ENCODE measurements at places on chromosomes 13 and 19.

DNA sequence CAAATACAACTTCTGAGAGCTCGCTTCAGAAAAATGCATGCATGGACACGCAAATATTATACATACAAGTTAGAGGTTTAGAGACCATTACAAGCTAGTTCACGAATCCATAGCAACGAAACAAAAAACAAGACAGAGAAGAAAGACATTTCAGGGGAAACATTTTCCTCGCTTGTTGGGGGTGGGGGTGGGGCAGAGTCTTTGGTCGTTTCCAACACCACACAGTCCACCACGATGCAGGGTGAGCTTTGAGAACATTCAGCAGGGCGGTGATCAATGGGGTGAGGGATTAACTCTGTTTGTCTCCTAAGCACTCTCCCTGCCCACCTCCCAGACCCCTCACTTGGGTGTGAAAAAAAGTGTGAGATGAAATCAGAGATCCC, 651 bp downstream of the OXGR1 start:
- DNase-seq = peak; percentile 5

GRCh38 chr13:24307211-24308067, 1.9 kb upstream of the C1QTNF9 start:
- no peak for DNase-seq

GRCh38 chr13:42102961-42103865, 54.8 kb downstream of the DGKH start:
- no peak for DNase-seq

DNA sequence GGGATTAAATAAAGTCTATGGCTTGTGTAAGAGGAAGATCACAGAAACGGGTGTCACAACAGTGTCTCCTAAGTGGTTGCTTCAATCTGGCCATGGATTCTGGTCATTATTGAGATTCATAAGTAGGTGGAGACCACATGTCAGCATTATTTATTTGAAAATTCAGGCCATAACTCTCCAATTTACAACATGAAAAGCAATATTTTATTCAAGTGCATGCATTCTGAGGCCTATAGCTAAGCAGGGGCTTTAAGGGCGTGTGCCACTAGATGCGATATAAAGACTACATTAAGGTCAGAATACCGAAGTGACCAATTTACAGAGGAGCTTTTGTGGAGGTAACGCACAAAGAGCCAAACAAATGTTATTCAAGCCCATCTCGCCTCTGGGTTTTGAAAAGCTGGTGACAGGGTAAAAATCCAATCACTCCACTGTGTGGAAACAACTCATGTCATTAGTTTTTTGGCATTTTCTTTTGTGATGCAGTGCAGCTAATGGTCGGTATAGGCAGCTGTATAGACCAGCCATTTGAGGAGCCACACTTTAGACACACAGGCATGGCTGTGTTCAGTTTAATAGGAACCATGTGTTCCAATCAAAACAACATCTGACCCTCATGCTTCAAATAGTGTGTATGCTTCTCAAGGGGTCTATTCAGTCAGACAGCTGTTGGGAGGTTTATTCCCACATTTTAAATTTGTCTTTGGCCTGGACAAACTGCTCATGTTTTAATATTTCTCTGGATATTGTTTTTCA, 123.7 kb downstream of the KL start:
- no peak for DNase-seq

DNA sequence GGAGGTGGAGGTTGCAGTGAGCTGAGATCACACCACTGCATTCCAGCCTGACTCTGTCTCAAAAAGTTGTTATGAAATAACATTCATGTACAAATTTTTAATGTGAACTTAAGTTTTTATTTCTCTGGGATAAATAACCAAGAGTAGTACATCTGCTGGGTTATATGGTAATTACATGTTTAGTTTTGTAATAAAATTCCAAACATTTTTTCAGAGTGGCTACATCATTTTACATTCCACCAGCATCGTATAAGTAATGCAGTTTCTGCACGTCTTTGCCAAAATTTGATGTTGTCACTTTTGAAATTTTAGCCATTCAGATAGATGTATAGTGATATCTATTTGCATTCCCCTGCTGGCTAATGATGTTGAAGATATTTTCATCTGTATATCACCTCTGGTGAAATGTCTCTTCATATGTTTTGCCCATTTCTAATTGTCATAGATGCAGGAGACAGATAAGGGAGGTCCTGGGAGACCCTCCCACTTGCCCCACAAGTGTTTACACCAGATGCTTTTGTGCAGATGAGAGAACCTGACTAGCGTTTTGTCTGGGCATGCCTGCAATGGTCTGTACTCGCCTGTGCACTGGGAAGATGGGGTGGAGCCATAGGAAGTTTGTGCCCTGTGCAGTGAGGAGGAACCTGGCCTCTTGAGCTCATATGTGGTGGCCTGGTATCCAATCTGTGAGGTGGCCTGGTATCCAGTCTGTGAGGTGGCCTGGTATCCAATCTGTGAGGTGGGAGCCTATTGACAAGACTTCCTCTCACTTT, 12.7 kb upstream of the KBTBD6 start:
- DNase-seq = no peak

- no peak for DNase-seq
Observed at GRCh38 chr19:48444936-48445200, 915 bp upstream of the GRWD1 start.

GRCh38 chr13:112618501-112618900, 30.5 kb upstream of the TUBGCP3 start:
- DNase-seq = no peak

- DNase-seq = peak; percentile 15
Observed at GRCh38 chr13:51585696-51586095, 1.4 kb downstream of the WDFY2 start.

- DNase-seq = no peak
Observed at GRCh38 chr13:100508996-100509395, 79.6 kb downstream of the GGACT start.

DNA sequence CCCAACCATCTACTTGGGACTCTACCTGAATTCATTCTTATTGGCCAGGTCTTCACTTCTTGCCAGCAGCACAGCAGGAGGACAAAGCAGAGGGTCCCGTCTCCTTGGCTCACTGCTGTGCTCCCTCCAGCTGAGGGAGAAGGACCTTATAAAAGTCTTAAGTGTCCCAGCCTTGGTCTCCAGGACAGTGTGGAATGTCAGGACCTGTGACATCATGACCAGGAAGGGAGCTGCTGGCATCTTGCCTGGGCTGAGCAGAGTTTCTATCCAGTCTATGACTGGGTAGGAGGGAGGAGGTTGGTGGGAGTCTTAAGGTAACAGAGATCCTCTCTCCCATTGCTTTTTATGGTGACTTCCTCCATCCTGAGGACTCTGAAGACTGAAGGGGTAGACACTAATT, 56.6 kb upstream of the ANKRD10 start:
- DNase-seq = no peak

DNA sequence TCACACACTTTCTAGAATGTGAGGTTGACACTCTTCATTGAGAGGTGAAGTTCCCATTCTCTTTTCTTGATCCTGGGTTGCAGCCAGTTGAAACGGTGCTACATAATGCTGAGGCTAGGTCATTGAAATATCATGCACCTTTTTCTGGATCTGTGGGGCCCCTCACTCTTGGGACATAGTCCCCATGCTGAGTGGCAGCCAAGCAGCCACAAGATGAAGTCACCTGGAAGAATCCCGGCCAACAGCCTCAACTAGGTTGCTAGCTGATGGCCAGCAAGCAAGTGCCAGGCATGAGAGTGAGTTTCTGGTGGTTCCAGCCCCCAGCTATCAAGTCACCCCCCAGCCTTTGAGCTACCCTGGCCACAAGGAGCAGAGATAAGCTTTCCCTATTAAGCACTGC, 148.5 kb upstream of the TSHZ3 start:
- no peak for DNase-seq

DNA sequence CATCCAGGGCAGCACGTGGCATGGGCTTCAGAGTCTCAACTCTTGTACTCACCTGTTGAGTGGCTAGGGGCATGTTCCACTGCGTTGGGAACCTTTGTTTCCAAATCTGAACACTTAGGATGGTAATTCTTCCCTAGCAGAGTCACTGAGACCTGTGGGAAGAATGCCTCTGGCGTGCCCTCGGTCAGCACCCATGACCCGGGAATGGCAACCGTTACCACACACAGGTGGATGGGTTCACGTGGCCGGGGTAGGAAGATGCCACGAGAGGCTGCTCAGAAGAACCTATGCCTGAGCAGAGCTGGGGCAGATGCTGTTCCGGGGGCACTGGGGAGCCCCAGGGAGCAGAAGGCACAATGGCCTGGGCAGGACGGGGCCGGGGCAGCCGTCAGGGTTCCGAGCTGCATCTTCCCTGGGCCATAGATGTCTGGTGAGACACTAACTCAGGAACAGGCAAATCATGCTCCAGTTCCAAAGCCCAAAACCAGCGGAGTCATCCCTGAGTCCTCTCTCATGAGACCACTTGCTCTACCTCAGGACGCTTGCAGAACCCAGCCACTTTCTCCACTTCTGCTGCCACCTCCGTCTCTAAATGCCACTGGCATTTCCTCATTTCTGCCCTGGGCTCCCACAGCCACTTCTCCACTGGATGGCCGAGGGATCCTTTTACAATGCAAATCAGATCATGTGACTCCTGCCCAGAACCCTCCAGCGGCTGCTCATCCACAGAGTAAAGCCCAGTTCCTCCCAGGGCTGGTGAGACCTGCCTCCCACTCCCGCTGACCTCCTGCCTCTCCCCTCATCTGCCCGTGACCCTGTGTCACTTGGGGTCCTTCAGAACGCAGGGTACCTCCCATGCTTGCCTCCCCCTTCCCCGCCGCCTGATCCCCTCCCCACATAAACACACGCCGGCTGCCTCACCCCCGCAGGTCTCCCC, 36.7 kb downstream of the FAM124A start:
- no peak for DNase-seq

DNA sequence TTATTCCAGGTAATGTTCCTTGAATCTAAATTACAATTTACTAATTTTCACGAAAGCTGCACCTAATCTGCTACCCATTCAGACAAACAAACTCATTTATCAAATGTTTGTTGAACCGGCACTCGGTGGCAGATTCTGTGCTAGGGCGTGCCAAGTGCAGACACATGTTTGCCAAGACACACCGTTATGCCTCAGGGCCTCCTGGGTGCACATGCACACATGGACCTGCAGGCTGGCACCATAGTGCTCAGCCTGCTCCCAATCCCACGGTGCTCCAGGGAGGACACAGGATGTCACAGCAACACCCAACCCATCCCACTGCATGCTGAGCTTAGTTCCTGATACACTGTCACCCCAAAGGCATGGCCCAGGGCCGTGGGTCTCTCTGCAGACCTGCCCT, 7.7 kb downstream of the SCGB2B2 start:
- no peak for DNase-seq

DNA sequence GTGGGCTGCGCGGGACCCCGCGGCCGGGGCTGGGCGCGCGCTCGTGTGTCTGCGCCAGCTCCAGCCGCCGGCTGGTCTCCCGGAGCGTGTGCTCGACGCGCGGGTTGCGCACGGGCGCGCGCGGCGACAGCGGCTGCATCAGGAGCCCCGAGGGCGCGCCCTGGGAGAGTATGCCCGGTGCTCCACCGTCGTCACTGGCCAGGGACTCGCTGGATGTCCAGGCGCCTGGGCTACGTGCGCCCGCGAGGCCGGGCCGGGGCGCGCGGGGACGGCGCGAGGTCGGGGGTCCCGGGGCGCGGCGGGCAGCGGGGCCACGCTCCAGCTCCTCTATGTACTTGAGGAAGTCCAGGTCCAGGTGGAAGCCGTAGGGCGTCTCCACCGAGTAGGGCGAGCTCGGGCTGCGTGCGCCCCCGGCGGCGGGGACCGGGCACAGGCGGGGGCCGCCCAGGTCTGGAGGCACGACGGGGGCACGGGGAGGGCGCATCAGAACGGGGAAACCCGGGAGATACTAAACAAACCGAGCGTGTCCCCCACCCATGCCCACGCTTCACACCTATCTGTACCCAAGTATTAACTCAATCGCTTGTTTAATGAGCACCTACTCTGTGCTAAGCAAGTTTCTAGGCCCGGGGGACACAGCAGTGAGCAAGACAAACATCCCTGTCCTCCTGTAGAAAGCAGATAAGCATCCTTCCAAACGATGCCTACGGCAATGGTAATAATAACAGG, 7.6 kb downstream of the KANK3 start:
- no peak for DNase-seq

DNA sequence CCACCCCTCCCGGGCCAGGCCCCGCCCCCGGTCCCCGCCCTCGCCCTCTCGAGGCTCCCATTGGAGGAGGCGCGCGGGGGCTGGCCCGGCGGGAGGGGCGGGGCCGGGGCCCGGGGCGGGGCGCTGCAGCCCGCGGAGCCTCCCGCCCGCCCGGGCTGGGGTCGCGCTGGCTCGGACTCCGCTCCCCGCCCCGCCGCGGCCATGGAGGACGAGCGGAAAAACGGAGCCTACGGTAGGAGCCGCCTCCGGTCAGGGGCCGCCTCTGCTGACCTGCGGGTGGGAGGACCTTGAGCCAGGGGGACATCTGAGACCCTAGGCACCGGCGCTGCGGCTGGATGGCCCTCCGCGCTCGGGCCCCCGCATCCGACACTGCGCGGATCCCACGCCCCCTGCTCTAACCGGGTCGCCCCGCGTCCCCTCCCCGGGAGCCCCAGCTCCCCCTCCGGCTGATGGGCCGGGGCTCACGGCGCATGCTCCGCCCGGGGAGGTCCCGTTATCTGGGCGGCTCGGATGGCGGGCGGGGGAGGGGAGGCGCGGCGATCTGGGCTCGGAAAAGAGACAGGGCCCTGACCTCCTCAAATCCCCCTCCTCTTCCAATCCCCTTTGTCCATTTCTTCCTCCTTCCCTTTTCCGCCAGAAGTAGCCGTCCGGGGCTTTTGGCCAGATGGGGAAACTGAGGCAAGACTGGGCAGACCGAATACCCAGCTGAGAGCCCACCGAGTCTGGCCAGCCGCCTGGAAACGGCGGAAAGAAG, 15.4 kb upstream of the AP1M2 start:
- peak; percentile 82 for DNase-seq

- DNase-seq = no peak
Observed at GRCh38 chr19:42196011-42197001, 21.2 kb downstream of the DEDD2 start.

DNA sequence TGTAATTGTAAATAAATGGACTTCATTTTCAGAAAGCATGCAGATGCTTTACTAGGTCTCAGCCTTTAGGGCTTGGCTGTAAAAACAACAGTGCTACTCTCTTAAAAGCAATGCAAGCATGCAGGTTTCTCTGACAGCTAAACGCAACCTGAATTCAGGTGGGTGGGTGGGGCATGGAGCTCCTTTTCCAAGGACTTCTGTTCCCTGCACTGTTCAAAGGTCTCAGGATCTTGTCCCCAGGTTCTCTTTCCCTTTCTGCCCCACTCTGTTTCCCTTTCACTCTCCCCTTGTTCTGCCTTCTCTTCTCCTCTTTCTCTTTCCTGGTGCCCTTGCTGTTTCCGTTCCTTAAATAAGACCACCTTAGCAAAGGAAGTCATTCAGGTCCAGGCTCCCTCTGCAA, 1527.5 kb upstream of the SLC10A2 start:
- no peak for DNase-seq

- no peak for DNase-seq
Observed at GRCh38 chr19:40219721-40220276, 1.6 kb upstream of the TTC9B start.

- DNase-seq = no peak
Observed at GRCh38 chr13:38419312-38419873, 69.7 kb downstream of the UFM1 start.

DNA sequence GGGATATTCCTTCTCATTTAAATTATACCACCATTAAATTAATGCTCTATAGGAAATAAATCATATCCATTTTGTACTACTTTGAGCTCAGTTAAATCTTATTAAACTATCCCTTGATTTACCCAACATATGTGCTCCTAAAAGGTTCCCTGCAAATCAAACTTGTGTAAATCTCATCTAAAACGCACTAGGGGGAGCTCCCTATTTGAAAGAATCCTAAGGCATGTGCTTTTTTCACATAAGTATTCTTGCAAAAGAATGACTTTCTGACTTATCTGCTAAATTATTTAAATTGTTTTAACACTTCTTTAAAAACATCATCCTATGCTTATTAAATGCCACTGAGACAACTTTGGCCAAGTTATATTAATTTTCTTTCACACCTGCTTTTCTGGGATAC, 7.9 kb downstream of the INTS6 start:
- peak; percentile 24 for DNase-seq

Measured in Ammon's horn (tissue), 1 donor.